NAMALWA (cell line): ENCODE measurements at places on chromosomes 1 and 21.

GRCh38 chr21:44738621-44739020, 27.2 kb upstream of the TSPEAR start:
- no peak for DNase-seq

GRCh38 chr1:172966844-172967540, 83.7 kb downstream of the TNFSF18 start:
- DNase-seq, result no peak

GRCh38 chr1:109619576-109620400, at the start of the genes AMPD2 and GNAT2:
Gene AMPD2, plus strand, starts transcription at chr1:109619837. Its CDS starts 1,339 bp downstream, at chr1:109621176.
Gene GNAT2, minus strand, starts transcription at chr1:109619616. Its CDS starts 6,746 bp downstream, at chr1:109612870.
- DNase-seq, result peak; percentile 84

DNA sequence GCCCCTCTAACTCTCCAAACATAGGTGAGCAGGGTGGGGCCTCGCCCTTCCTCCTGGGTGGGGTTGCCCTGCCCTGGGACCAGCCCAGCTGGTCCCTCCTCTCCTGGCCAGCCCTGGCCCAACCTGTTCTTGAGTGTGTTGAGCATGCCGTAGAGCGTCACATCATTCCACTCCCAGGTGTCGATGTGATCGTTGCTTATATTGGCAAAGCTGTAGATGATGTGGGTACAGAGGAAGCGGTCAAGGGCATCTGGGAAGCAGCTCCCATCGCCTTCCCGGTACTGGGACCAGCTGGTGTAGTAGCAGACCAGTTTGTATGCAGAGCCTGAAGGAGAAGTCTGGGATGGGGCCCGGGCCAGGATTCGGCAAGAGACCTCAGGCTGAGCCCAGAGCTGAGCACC, 1.4 kb downstream of the CHI3L1 start:
- DNase-seq, result no peak
